Suprapubic skin (tissue), 4 donors: ENCODE measurements at places on chromosomes 2 and 18. TPM values are rescaled to one million over a fixed set of nuclear protein-coding genes. Genes with fewer than 3 reads are reported as not detected.

ZNF396 gene
- 2.5 TPM for total RNA-seq

HOXD13 gene
- total RNA-seq, result not detected

NRP2 gene
- 3.4 TPM for total RNA-seq

UGT1A10 gene
- total RNA-seq, result not detected

AKAIN1 gene
- total RNA-seq, result not detected

MEX3C gene
- total RNA-seq, result 31.6 TPM

B3GNT7 gene
- total RNA-seq, result 1.3 TPM

PLA2R1 gene
- 31.3 TPM for total RNA-seq

DSG2 gene
- total RNA-seq, result 13.9 TPM

CROCC2 gene
- total RNA-seq, result not detected

NCKAP5 gene
- 2.8 TPM for total RNA-seq

NCKAP1 gene
- 146 TPM for total RNA-seq

TRIM43 gene
- not detected for total RNA-seq

POMC gene
- total RNA-seq, result 2.6 TPM

ZDBF2 gene
- 4.5 TPM for total RNA-seq

BOLL gene
- total RNA-seq, result not detected

LHCGR gene
- not detected for total RNA-seq

PAPOLG gene
- total RNA-seq, result 22.0 TPM

SLC9A2 gene
- 1.2 TPM for total RNA-seq

ZNF407 gene
- total RNA-seq, result 13.9 TPM

MAP3K19 gene
- not detected for total RNA-seq

CHRNG gene
- not detected for total RNA-seq

NT5C1B gene
- not detected for total RNA-seq

RGPD4 gene
- total RNA-seq, result not detected

ITGA4 gene
- total RNA-seq, result 1.2 TPM

UGT1A3 gene
- total RNA-seq, result not detected

HOXD4 gene
- not detected for total RNA-seq

VIT gene
- 5.6 TPM for total RNA-seq

SRSF7 gene
- total RNA-seq, result 90.4 TPM

SP110 gene
- total RNA-seq, result 19.0 TPM

IL36B gene
- 2.9 TPM for total RNA-seq

NYAP2 gene
- total RNA-seq, result 0.11 TPM

HOXD11 gene
- not detected for total RNA-seq

NT5DC4 gene
- not detected for total RNA-seq

GALR1 gene
- total RNA-seq, result not detected

MERTK gene
- total RNA-seq, result 5.5 TPM

RNU2-63P gene
- total RNA-seq, result not detected

LIMS4 gene
- total RNA-seq, result not detected

CEBPZ gene
- 31.5 TPM for total RNA-seq

ALPI gene
- total RNA-seq, result not detected

MDH1B gene
- total RNA-seq, result 2.0 TPM

DSG1 gene
- 1,832 TPM for total RNA-seq

CHAC2 gene
- 1.7 TPM for total RNA-seq
